ENCODE measurements at places on chromosomes 1 and 21.

GRCh38 chr1:169608226-169608625 is 21.7 kb downstream of the SELP start:
- DNase-seq: no peak

DNA sequence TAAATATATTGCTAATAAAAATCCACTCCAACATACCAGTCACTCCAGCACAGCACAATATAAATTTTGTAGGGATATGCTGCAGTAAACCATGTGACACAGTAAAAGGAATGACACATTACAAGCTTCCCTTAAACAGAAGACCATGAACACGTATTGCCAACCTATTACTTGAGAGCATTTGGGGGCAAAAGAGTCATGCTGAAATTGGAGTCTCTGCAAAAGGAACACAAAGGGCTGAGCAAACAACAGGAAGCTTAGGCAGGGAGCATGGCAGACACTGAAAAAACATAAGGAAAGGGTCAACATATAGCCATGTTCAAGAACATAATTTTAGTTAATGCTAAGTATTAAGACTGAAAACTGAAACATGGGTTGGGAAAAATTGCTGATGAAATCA is 214.5 kb downstream of the SMYD3 start:
- DNase-seq: no peak

DNA sequence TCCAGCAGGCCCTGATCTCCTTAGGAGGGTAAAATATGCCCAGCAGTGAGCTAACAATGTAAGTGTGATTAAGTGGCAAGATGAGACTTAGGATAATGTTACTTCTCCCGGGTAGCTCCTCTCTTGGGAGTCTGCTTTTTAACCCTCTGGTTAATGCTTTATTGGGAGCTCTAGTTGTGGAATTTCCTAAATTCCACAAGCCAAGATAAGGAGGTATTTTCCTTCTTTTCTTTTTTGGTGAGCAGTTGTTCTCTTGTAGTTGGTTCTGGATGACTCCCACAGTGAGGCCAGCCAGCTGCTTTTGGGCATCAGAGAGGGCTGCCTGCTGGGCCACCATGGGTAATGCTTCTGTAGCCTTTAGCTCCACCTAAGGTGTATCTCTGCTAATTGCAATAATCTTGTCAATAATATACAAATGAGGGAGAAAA is 19.3 kb downstream of the C1orf52 start:
- DNase-seq: peak; percentile 30

DNA sequence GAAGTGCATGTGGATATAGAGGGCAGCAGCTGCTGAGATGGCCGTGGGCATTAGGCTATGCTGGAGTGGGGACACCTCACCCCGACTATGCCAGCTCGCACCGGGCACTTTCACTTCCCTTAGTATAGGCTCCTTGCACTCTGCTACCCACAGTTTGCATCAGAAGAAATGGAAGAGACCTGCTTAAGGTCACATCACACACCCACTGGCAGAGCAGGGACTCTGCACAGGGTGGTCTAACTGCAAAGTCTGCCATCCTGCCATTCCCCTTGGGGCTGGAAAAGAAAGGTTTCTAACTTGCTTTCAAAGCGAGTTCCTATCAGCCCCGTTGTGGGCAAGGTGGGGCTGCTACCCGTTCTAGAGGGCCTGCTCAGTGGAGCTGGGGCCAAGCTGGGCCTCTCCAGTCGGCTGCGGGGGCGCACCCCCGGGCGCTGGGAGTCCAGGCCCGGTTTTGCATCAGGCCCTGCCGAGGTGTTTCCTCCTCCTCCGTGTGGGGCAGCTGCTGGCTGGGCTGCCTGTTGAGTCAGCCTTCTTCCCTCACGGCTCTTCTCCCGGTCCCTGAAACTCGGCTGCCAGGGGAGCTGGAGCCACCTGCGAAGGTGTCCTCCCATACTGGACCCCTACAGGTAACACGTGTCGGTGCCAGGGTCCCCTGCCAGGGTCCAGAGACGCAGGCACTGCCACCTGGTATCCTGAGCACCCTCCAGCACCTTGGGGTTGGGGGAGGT is at the start of gene SYTL1:
Gene SYTL1, plus strand, starts transcription at position 498 of the 728 bp plus-strand sequence. CDS start 3,313 bp downstream, outside the sequence.
- DNase-seq: peak; percentile 76

- no peak for DNase-seq
These were observed 3.7 kb downstream of the GADD45A start for GRCh38 chr1:67688526-67689219.

DNA sequence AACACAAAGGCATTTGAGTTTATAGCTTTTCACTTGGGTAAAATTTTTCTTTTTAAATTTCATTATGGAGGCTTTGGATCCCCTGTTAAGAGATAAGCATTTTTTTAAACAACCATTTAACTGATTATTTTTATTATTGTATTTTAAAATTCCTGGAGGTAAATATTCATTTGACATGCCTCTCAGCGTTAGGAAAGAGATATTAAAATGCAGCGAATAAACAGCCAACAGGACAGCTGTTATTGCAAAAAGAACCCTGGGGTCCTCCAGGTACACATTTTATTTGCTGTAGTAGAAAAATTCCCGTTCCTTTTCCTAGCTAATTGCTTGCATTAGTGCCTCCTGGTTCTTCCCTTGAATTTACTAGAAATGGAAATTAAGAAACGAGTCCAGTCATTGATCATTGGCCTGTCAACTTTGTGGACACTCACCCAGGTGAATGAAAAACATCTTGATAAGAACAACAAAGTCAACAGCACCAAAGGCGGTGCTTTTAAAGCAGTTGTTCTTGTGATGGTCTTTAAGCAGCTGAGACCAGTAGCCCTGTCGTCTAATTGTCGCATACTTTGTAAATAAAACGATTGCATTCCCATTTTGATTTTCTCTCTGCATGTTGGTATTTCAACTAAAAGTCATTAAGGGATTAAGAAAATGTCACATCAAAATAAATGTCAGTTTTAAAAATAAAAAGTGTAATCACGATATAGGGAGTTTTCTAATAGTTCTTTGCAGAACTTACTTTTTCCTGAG is 282.4 kb downstream of the GRIK1 start:
- no peak for DNase-seq

GRCh38 chr1:179310291-179310690 is 16.7 kb downstream of the SOAT1 start:
- no peak for DNase-seq

GRCh38 chr1:62245201-62245600 is 50.6 kb downstream of the L1TD1 start:
- DNase-seq: no peak

DNA sequence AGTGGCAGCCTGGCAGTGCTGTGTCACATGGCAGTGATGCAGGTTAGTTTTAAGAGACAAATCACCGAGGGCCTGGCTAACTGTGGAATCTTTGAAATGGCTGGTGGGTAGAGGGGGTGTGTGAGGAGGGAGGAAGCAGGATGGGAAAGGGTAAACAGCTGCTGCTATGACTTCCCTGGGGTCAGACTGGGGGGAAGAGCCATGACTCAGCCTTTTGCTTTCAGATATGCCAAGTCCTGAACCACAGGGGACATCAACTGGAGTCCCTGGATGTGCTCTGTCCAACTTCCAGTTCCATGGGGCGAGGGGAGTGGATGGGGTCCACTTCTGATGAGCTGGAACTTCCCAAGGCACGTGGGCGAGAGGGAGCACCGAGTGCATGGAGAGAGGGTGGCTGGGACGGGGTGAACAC is 121.1 kb upstream of the ADAR start:
- peak; percentile 18 for DNase-seq

- DNase-seq: no peak
These were observed 185.0 kb downstream of the PCP4 start for GRCh38 chr21:40052276-40052675.

- DNase-seq: no peak
These were observed 32.5 kb downstream of the PKNOX1 start for GRCh38 chr21:43006874-43007208.

DNA sequence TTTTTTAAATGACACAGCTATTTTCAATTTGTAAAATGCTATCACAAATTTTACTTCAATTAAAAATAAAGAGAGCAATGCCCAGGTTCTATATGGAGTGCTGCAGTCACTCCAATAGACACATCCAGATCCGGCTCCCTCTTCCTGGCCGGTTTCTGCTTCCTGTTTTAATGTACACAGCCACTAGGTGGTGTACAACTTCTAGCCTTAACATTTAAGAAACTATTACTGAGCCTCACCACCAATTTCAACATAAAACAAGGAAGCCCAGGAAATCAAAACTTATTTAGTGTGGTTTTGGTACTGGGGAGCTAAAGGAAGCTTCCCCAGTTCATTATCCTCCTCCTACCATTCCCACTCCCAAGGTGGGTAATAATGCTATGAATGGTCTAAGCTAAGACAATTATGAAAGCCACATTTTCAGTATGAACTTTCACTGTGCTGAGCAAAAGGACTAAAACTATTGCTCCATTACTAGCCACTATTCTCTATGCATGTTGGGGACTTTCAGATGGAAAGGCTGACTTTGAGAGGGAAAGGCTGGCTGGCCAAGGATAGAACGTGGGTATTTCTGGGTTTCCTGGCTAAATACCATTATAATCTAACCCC is 25.5 kb upstream of the MTMR11 start:
- peak; percentile 71 for DNase-seq

DNA sequence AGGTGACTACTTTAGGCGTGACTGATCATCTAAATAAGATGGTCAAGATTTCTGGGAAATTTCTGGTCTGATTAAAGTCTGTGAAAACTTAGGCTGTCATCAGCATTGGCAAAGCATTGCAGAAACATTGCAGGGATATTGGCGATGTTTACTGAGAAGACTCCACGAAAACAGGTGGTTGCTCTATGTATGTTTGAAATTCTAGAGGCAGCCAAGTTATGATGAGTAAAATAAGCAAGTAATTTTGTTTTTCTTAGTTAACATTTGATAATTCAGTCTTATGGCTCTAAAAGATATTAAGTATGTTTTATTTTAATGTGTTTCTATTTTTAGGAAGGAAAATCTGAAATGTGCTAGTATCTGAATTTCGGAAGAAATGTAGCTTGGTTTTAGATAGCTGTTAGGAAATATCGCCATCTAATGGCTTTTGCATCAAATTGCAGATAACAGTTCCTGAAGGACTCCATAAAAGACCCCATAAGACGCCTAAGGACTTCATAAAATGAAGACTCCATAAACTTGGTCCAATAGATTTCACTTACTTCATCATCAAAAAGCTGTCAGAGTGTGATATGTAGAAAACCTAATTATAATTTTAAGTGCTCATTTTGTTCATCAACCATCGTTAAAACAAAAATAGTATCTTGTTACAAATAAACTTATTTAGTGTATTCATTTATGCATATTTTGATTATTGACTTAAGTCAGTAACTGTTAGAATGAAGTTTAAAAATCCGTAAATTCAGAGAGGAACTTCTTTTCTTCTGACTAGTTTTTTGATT is 344.6 kb downstream of the RYR2 start:
- DNase-seq: peak; percentile 11

DNA sequence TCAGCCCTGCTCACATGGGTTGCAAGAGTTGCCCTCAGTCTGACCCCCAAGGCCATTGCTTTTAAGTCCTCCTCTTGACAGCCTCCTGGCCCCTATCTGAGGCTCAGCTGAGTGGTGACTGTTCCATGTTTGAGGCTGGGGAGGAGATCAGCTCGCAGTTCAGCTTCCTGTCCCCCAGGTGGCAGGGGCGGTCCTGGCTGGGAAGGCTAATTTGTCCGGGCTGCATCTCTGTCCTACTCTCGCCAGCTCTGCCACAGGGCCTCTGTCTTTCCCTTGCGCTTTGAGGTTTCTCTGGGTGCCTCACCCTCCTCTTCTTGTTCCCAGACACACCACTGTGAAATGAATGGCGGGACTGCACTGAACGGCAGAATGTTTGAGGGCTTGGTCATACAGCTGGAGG is 157.3 kb downstream of the KCNJ6 start:
- DNase-seq: peak; percentile 15

GRCh38 chr1:230179249-230179648 is 112.2 kb downstream of the GALNT2 start:
- DNase-seq: no peak

- DNase-seq: no peak
These were observed 9.5 kb downstream of the KDM4A start for GRCh38 chr1:43659212-43660166.

GRCh38 chr21:36569511-36569910 is 89.6 kb upstream of the CLDN14 start:
- DNase-seq: no peak

GRCh38 chr1:212920896-212921295 is 29.4 kb upstream of the VASH2 start:
- peak; percentile 10 for DNase-seq

GRCh38 chr21:39314143-39315027 is 953 bp upstream of the BRWD1 start:
- DNase-seq: peak; percentile 83

- DNase-seq: no peak
These were observed 105.7 kb upstream of the VAV3 start for GRCh38 chr1:108070662-108071061.

DNA sequence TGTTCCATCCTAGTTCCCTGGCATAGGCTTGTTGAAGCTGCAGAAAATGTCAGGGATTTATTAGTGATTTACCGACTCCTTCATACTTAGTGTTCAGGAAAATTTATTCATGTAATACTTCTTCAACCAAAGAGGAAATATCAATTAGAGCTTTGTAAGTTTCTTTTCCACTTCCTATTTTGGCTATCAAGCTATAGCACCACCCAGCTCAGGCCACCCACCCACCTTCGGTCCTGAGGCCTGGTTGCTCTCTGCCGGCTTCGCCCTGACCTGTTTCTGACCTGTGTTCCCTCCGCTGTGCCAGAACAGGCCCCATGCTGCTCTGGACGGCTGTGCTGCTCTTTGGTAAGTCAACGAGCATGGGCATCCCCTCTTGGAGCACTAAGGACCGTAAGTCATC is at the start of gene FCRL6:
Gene FCRL6, plus strand, starts transcription at position 250 of the 400 bp plus-strand sequence. Its CDS starts 65 bp downstream, at position 315.
- DNase-seq: no peak

- DNase-seq: no peak
These were observed 275.8 kb downstream of the TGFB2 start for GRCh38 chr1:218620956-218621355.

- DNase-seq: no peak
These were observed 38.7 kb upstream of the NEK7 start for GRCh38 chr1:198118134-198118533.

GRCh38 chr1:77504986-77505385 is 177.5 kb downstream of the ZZZ3 start:
- no peak for DNase-seq

- no peak for DNase-seq
These were observed 74.5 kb downstream of the ENAH start for GRCh38 chr1:225578251-225578977.

- no peak for DNase-seq
These were observed 146.5 kb upstream of the LYPLAL1 start for GRCh38 chr1:219027146-219027673.

All from activated CD4-positive, alpha-beta T cell treated with anti-CD3 and anti-CD28 coated beads, Interleukin-2, Interleukin-6, amounts not matched to agents 100 ng/mL and 50 ng/mL, durations not matched to agents 16 hours and 8 hours (primary cell).